ENCODE measurements at places on chromosomes 7 and 10.

- DNase-seq, result no peak
Observed at GRCh38 chr7:25031007-25031406, 51.0 kb upstream of the OSBPL3 start.

GRCh38 chr10:131181456-131181855, 130.1 kb downstream of the TCERG1L start:
- no peak for DNase-seq

- no peak for DNase-seq
Observed at GRCh38 chr7:143898810-143899209, 3.2 kb downstream of the TCAF1 start.

DNA sequence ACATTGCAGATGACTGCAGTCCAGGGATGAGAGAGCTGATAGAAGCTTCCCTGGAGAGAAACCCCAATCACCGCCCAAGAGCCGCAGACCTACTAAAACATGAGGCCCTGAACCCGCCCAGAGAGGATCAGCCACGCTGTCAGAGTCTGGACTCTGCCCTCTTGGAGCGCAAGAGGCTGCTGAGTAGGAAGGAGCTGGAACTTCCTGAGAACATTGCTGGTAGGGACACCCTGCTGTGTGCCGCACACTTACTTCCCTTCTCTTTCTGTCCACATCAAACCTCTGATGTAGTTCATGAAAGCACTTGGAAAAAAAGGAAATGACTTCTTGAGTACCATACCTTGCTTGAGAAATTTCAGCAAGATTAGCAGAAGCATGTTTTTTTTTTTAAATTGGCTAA, 25.3 kb downstream of the MAP3K8 start:
- DNase-seq, result no peak

- no peak for DNase-seq
Observed at GRCh38 chr10:68987611-68988010, 992 bp upstream of the KIFBP start.

DNA sequence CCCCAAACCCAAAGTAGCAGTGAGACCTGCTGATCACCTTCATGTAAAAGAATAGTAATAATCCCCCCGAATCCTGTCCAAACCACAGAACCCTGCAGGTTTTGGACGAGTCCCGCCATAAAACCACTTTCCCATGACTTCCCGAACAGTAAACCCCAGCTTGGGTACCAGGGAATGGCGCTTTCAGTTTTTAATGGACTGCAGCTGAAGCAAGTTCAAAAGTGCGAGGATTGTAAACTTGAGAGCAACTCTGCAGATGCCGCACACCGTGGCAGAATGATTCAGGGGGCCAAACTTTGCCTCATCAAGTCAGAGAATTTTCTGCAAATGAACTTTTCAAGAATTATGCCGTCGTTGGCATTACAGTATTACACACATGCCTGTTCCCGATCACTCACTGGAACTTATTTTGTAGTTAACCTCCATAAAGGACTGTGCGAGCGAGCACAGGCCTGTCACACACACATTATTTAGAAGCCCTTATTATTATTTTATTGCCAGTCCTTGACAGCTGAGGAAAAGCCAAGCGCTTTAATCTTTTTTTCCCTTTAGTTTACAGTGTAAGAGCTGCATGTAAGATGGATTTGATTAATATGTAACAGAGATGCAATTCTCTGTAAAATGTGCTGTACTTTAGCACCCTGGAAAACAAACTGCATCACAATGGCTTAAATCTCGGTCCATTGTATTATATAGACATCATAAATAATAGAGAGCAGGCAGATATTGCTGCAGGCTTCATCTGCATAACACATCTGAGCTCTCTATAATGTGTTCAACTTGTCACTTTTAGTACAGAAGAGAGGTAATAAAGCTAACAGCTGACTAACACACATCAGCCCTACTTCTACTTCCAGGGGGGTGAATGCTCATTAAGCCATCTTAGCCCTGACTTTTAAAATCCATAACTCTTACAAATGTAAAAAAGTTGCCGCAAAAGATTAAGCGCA, 493.5 kb upstream of the GALNT17 start:
- DNase-seq, result no peak

DNA sequence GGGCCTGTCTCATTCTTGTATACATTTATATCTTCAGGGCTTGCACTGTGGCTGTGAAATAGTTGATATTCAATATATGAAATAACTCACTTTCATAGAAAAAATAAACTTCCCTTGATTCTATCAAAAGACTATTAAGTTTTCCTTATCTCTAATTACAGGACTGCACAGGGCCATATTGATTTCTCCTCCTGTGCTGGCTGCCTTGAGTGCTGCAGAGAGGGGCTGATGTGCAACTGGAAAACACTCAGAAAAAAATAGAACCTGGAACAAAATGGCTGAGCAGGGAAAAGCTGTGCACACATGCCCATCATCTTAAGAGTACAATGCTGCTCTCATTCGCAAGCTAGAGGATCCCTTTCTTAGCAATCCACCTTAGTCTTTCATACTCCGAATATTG, 5.9 kb upstream of the HDAC9 start:
- no peak for DNase-seq

GRCh38 chr7:47582764-47583738, 1.1 kb upstream of the TNS3 start:
- DNase-seq, result no peak

- DNase-seq, result no peak
Observed at GRCh38 chr7:50412973-50413372, 37.2 kb downstream of the FIGNL1 start.

DNA sequence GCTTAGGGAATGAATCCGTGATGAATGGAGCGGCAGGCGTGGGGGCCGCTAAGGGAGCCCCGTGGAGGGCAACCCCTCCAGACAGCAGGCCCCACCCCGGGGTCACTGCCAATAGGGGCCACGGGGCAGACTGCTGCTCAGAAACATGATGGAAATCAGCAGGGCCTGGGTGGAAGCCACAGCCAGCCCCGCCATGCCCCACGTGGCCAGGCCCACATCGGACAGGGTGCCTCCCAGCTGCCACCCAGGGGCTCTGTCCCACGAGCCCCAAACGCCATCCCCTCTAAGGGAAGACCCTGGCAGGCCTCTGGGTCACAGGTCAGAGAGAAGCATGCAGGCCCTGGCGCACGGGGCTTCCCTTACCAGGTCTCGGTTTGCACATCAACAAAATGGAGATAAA, 28.4 kb downstream of the TNRC18 start:
- no peak for DNase-seq

DNA sequence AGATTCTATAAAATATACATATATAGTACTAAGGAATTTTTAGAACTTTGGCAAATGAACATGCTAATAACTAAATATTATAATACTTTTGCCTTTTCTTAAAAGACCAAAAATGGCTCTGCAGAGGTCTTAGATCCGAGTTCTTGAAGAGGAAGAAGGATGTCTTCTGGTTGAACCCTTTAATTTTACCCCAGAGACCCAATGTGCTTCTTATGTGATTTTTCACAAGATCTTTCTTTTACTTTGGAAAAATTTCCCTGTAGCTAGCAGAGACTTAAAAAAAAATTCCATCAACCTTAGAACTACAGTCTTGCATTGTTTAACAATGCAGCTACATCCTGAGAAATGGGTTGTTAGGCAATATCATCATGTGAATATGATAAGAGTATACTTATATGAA, 663.2 kb downstream of the PARD3 start:
- DNase-seq, result no peak

- no peak for DNase-seq
Observed at GRCh38 chr7:65265933-65266519, 107.6 kb upstream of the ZNF92 start.

DNA sequence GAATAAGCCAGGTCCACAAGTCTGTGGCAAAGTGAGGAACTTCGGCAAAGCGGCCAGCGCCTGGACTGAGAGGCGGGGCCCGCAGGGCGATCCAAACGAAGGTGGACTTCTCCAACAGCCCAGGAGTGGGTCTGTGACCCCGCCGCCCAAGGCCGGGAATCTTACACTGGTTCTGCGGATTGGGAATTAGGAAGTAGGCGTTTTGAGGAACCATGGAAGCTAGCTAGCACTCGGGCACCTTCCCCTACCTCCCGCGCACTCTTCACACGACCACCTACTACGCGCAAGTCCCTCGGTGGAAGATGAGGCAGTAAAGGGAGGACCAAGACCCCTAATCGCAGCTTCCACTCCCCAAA, 570 bp upstream of the ARF5 start:
- no peak for DNase-seq

- DNase-seq, result no peak
Observed at GRCh38 chr7:48170506-48170905, 752 bp upstream of the ABCA13 start.

DNA sequence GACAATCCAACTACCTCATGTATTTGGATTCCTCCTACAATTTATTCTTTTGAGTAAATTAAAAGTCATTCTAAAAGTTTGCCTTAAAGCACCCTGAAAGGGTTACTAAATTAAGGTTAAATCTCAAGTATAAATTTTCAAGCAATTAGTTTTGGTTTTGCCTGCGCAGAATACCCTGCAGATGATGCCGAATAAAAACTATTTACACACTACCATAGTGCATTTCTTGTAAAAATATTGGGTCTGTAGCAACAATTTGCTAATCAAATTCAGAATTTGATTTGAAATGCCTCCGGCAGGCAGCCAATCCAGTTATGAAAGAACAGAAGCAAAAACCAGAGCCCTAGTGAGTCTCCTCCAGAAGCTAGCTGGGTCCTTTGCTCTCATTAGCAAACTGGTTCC, 122.2 kb downstream of the TWIST1 start:
- DNase-seq, result peak; percentile 84

Data from adipocyte (in vitro differentiated cells).